Neuronal stem cell (in vitro differentiated cells): ENCODE measurements at places on chromosomes 1 and 21.

DNA sequence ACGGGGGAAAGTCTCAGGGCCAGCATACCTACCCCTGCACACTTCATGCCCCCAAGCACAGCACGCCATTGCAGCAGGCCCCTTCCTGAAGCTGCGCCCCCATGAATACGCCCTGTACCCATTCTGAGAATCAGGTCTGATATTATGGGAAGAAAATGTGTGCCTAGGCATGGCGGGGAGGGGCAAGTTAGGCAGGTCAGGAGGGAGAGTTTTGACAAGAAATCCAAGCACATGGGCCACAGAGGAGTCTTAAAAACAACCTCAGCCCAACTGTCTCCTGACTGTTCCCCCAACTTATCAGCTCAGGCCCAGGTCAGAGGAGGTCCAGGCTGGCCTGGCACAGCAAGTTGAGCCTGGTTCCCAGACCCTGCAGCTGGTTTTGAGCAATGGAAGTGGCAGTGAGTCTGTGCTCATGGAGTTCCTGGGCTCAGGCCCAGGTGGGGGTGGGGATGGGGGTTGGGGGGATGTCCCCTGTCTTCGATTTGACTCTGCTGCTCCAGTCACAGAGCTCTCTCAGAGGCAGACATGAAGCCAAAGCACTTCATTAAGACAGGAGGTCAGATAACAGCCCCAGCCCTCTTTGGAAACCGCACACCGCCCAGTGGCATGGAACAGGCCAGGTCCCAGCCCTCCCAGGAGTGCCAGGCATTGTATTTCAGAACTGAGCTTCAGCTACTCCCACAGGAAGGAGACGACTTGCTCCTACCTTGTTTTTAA is 20.6 kb upstream of the BCAR3 start:
- no peak for DNase-seq

DNA sequence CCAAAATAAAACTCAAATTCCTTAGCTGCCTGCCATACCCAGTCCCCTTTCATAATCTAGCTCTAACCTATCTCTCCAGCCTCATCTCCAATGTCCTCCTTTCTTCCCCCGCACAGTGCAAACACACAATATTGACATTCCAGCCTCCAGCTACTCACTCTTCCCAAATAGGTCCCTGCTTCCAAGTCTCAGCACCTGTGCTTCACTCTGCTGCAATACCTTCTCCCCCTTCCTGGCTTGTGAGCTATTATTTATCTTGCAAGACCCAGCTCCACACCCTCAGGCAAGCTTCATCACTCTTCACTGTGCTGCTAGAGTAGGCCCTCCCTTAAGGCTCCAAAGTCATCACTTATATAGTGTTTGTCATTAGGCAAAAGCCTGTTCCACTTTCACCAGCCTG is 9.7 kb downstream of the PLPP3 start:
- no peak for DNase-seq

DNA sequence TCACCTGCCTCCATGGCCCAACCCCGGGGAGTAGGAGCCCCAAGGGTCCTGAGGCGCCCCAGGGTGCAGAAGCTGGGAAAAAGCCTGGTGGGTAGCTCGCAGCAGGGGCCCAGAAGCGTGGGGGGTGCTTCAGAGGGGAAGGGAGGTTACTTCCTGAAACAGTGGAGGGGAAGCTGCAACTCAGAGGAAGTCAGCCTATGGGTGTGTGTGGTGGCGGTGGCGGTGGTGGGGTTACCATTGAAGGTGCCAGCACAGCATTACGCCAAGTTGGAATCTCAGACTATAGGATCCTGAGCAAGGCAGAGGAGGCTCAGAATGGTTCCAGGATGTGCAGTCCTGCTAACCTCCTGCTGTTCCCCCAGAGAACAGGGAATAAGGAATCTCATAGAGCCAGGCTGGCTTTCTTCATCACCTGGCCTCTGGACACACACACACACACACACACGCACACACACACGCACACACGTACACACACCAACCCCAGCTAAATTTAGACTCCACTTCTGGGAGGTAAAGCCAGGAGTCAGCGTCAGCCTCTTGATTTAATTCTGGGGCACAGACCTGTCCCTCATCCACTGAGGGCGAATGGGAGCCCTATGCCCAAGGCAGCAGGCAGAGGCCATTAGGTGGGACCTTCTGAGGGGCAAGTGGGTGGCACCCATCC is 1.3 kb downstream of the DENND4B start:
- no peak for DNase-seq

DNA sequence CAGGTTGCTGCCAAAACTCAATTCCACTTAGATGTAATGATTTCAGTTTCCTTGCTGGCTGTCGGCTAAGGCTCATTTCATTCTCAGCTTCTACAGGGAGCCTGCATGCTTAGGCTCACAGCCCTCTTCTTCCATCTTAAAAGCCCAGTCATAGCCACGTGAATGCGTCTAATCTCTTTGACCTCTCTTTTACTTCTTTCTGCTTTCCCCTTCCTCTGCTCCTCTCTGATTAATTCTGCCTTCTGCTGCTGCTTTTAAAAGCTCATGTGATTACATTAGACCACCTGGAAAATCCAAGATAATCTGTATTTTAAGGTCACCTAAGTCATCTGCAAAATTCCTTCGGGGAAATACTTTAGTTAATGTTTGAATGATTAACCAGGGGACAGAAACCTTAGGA is 812.8 kb upstream of the BRINP3 start:
- no peak for DNase-seq

- DNase-seq = no peak
Observed at GRCh38 chr1:175265091-175265490, 72.5 kb upstream of the KIAA0040 start.

DNA sequence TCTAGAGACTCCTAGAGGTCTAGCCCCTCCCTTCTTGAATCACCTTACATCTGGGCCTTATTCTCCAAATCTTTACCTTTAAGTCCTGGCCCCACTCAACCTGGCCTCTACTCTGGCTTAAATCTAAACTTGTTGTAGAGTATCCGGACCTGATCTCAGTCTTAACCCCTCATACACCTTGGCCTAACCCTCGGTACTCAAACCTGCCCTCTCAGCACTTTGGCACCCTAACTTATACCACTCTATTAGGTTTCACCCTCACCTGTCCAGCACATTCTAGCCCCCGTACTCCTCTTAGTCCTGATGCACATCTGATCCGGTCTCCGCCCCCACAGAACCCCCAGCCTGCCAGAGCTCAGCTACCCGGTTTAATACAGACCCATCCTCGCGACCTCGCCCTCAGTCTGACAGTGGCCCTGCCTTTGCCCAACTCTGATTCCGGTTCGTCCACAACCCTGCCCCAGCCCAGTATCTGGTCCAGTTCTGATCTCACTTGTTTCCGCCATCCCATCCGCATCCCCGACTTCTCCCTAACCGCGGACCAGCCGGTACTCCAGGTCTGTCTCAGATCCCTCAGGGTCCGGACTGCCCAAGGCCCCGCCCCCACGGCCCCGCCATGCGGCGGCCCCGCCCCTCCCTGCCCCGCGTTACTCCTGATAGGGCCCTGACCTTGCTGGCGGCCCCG is 1.5 kb downstream of the TRIM62 start:
- DNase-seq = no peak

DNA sequence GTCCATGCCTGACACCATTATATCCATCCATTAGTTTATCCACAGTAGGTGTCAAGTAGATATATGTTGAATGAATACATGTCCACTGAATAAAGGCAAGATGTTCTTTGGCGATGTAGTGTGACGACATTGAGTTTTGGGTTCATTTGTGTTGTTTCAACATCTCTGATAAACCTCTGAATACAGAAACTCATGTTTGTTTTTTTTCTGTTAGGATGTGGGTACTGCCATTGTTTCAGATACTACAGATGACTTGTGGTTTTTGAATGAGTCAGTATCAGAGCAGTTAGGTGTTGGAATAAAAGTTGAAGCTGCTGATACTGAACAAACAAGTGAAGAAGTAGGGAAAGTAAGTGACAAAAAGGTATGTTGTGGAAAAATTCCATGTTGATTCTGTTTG is 28.1 kb downstream of the MDM4 start:
- no peak for DNase-seq

DNA sequence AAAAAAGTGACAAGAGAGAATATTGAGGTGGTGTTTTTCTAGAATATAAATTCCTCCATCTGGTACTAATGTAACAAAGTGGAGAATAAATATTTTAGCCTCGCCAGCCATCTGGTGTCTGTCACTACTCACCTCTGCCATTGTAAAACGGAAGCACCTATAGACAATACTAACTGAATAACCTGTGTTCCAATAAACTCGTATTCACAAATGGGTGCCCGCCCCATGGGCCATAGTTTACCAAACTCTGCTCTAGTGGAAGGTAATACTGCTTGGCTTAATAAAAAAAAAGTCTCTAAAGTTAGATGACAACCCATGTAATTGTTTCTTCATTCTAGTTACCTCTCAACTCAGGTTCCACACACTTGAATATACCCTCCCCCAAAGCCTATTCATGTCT is 8.1 kb downstream of the MIS18A start:
- DNase-seq = no peak

DNA sequence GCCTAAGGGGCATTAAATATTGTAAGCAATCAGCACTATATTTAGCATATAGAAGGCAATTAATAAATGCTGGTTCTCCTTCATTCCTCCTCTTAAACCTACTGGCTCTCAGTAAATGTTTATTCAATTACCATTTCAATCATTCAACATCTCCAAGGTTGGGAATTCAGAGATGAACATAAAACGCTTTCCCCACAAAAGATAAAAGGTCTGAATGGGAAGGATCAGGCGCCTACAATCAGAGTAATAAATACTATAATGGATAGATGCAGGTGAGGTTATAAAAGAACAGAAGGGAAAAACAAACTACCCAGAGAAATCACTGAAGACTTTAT is 407 bp upstream of the KTI12 start:
- no peak for DNase-seq

- DNase-seq = no peak
Observed at GRCh38 chr1:211259638-211260126, 516 bp downstream of the RCOR3 start.

DNA sequence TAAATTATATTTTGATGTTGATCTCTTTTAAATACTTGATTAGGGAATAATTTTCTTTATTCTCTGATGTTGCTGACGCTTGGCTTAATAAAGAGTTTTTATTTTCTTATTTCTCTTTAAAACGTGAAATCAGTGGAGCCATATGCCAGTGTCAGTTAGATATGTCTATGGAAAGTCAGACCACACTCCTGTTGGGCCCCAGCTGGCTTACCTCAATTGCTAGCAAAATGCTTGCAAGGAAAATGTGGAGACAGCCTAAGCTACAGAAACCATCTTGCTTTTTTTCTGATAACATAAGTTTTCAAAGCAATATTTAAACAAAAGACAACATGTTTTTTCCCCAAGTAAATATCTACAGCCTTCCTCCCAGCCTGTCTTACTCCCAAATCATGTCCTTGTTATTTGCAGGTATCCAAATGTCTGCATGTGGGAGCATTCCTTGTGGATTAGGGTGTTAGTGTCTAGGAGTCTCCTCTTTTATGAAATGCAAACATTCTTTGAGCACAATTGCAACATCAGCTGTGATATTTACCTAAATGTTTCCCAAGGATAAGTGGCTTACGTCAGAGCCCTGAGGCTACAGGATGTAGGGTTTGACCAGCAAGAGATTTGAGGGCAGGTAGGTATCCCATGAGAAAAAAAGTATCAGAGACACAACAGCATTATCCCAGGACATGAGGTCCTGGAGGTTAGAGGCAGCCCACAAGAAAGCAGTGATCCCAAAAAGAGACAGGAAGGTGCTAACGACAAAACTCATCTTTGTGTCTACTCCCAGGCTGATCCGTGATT is 117.2 kb upstream of the KCNJ15 start:
- DNase-seq = no peak

DNA sequence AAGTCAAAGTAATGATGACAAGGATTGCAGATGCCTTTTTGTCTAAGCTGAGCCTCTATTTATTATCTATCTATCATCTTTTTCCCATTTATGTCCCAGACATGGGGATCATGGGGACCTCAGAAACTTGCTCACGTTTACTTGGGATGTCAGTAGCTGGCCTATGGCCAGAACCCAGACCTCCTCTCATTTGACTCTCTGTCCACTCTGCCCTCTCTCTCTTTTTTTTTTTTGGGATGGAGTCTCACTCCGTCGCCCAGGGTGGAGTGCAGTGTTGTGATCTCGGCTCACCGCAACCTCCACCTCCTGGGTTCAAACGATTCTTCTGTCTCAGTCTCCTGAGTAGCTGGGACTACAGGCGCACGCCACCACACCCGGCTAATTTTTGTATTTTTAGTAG is 3.7 kb upstream of the ID3 start:
- DNase-seq = no peak

DNA sequence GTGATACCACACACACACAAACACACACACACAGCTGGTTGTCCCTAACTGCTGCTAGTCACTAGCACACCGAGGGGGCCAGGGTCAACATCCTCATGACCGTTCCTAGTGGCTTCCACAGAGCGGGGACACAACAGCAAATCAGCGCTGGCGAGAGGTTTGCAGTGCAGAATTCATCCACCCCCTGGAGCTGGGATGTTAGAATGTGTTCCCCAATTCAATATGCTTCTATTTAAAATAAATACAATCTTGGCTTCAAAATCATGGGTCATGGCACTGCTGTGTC is 16.2 kb upstream of the C2CD2 start:
- no peak for DNase-seq

DNA sequence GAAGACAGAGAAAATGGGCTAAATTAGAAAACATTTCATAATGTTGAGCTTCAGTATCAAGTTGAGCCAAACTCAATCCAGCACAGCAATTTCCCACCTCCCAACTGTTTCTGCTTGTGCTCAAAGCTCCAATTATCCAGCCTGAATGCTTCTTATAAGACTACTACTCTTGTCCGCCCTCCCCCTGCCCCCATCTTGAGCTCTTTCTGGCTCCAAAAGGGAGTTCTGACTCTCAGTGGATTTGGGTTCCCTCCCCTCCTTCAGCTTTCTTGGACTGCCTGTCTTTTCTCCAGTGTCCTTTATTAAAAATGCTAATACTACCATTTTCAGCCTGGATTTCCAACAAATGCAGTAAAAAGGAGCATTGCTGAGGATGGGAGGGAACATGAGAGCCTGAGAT is 174.8 kb downstream of the ASTN1 start:
- no peak for DNase-seq

DNA sequence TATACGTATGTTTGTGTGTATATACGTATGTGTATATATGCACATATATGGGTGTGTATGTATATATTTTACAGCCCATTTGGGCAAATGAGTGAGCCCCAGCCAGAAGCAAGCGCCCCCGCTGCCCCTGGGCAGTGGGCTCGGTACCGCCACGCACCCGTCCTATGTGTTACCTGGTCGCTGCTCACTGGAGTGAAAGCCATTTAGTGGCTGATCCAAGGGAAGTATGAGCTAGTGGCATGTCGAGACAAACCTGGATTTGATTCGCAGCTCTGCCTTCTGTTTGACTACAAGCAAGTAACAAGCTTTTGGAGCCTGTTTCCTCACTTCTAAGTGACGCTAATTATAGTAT is 35.8 kb upstream of the JAK1 start:
- DNase-seq = no peak

GRCh38 chr1:204465546-204466415 is 28.8 kb downstream of the PIK3C2B start:
- no peak for DNase-seq

DNA sequence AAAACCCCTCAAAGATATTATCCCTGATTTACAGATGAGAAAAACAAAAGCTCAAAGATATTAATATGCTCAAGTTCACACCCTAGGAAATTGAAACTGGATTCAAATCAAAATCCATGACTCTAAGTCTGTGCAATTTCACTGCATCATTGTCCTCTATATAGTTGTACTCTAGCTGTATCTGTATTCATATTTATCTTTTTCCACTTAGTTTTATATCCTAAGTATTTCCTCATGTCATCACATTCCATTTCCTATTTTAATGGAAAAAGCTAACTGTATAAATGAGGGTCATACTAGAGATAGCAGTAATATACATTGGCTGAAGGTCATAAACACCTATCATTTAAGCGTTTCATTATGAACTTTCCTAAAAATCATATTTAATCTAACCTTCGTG is 42.2 kb upstream of the RALGPS2 start:
- DNase-seq = no peak
